ENCODE measurements at places on chromosomes 12 and 14. TPM values are rescaled to one million over a fixed set of nuclear protein-coding genes. Genes with fewer than 3 reads are reported as not detected.

TSHR gene
- total RNA-seq, result 0.24 TPM

RND1 gene
- total RNA-seq, result 12.4 TPM

ZNF268 gene
- 34.5 TPM for total RNA-seq

PPHLN1 gene
- 62.1 TPM for total RNA-seq

METAP2 gene
- total RNA-seq, result 83.8 TPM

NEK9 gene
- 100 TPM for total RNA-seq

HNF1A gene
- total RNA-seq, result 15.1 TPM

ASIC1 gene
- 5.7 TPM for total RNA-seq

TC2N gene
- total RNA-seq, result 36.6 TPM

OR6C2 gene
- total RNA-seq, result not detected

All from progenitor cell of endocrine pancreas (in vitro differentiated cells).